NCI-H1436 treated with DMSO at 0.1 percent for 48 hours (cell line): ENCODE measurements at places on chromosomes 16 and 17.

GRCh38 chr17:72661116-72661944 is 431.2 kb downstream of the SLC39A11 start:
- DNase-seq = no peak

DNA sequence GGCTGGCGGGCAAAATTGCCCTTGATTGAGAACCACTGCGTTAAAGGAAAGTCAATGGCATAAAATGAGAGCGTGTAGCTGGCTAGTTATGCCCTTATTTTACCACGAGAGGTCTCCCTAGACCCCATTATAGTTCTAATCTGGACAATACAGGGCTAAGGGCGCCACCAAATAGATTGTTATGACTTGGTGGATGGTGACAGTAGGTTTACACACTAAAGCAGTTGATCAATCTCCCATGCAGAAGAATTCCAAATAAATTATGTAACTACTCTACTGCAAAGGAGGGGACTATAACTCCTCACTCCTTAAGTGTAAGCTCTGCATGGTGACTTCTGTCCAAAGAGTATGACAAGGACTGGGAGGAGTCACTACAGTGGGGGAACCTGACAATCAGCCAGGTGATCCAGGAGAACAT is 20.4 kb upstream of the YPEL2 start:
- DNase-seq = peak; percentile 57

- no peak for DNase-seq
Observed at GRCh38 chr16:85262558-85263238, 150.4 kb upstream of the CIBAR2 start.

- no peak for DNase-seq
Observed at GRCh38 chr17:62090868-62091267, 25.8 kb upstream of the MED13 start.

GRCh38 chr17:282000-282911 is 70.4 kb downstream of the RPH3AL start:
- no peak for DNase-seq

DNA sequence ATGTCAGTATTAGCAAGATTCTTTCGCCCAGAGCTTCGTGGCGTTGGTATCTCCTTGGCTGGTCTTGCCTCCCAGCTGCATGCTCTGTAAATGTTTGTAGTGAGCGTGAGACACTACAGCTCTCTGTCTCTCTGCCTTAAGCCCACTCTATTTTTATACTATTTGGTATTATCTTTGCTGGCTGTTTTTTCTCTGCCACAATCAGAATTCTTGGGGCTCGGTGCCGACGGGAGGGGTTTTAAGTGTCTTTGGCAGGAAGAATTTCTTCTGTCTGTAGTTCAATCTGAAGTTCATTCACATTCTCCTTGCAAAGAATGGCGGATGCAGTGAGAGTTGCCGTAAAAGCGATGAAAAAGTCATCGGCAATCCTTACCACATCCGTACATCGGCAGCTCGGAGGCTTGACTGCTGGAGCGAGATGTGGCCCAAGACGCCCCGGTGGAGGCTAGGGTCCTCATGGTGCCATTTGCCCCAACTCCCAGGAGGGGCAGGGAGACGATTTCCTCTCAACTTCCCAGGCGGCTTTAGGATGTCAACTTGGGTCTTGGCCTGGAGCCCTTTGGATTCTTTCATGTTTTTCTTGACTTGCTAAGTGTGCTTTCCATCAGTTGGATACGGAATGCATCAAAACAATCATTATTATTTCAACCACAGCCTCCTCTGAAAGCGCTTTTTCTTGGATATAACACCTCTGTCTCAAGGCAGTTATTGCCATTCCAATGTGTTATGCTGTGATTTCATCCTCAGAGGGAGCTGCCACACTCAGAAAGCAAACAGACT is 132.3 kb upstream of the SDK2 start:
- no peak for DNase-seq

- DNase-seq = no peak
Observed at GRCh38 chr17:60641126-60641525, 36.5 kb upstream of the BCAS3 start.

GRCh38 chr17:17737961-17738894 is 57.0 kb downstream of the RAI1 start:
- DNase-seq = no peak

- no peak for DNase-seq
Observed at GRCh38 chr16:5042574-5043171, 8.9 kb upstream of the NAGPA start.

GRCh38 chr16:76294396-76295214 is 17.4 kb downstream of the CNTNAP4 start:
- DNase-seq = no peak

DNA sequence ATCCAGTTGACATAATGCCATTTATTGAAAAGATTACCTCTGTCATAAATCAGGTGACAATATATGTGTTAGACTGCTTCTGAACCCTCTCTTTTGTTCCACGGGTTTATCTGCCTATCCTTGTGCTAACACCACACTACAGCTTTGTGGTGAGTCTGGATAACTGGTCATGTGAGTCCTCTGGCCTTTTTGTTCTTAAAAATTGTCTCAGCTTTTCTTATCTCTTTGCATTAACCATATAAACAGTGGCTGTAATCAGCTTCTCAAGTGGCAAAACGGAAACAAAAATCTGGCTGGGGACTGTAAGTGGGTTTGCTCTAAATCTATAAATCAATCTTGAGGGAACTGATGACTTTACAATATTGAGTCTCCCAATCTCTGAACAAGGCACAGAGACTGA is 44.6 kb downstream of the STX8 start:
- no peak for DNase-seq

GRCh38 chr17:77356690-77357201 is 216.0 kb downstream of the SEC14L1 start:
- DNase-seq = no peak

DNA sequence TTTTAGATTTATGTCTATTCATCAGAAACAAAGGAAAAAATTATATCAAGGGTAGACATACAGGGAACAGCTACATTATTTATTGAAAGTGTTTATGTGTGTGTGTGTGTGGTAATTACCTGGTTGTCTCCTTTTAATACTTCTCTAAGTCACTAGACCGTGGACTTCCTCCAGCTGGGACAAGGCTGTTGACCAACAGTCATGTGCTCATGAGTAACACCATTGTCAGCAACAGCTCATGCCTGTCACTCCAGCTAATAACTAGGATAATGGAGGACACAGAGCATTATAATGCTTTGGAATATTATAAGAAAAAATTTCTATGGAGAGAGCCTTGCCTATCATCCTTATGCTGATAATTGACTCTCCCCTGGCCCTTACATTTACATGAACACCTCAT is 125.3 kb upstream of the SALL1 start:
- DNase-seq = no peak

- no peak for DNase-seq
Observed at GRCh38 chr17:32461853-32462617, 17.7 kb downstream of the PSMD11 start.

DNA sequence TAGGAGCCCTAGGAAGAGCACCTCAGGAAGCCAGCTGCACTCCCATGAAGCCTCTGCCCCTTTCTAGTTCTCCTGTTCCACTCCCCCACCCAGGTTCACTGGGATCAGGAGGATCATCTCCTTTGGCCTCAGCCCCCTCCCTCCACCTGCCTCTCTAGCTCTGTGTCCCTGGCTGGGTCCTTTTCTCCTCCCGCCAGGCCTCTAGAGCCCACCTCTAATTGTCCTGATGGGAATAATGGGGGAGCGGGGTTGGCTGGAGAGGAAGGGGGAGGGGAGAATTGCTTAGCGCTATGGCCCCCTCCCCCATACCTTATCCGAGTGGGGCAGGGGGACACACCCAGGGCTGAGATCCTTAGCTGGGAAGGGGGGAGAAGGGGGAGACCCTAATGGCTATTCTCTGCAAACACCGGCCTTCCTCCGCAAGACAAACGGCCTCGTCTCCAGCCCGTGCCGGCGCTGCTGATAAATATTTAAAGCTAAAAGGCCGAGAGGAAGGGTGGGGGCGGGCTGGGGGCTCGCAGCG is 997 bp downstream of the HOXB7 start:
- no peak for DNase-seq

- no peak for DNase-seq
Observed at GRCh38 chr17:80151333-80151732, 4.4 kb upstream of the EIF4A3 start.

DNA sequence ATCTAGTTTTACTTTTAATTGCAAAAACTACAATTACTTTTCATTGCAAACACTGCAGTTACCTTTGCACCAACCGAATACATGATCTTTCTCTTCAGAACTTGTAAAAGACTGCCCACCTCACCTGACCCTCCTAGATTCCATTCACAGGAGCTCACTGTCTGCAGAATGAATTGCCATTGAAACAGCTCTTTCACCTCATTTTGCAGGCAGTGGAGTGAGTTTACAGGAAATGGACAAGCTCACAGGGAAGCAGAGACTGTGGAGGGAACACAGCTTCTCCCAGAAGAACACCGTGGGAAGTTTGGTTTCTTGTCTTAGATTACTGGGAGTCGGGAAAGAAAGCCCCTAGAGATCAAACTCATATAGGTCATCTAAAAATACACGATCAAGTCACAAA is 439.7 kb upstream of the RBFOX1 start:
- no peak for DNase-seq

GRCh38 chr16:27720731-27721530 is 171.0 kb downstream of the KATNIP start:
- no peak for DNase-seq

GRCh38 chr17:13283606-13284005 is 265.8 kb upstream of the ELAC2 start:
- DNase-seq = no peak

GRCh38 chr17:8048236-8048635 is 9.4 kb downstream of the ALOX15B start:
- no peak for DNase-seq
